ENCODE measurements at places on chromosomes 11 and 22. TPM values are rescaled to one million over a fixed set of nuclear protein-coding genes. Genes with fewer than 3 reads are reported as not detected.

MRPL17 gene
- 118 TPM for total RNA-seq

GLYATL1 gene
- 0.50 TPM for total RNA-seq

INS gene
- total RNA-seq = not detected

UBQLN3 gene
- not detected for total RNA-seq

KCNQ1OT1 gene
- total RNA-seq = 0.16 TPM

OR4D5 gene
- not detected for total RNA-seq

OAF gene
- 1.6 TPM for total RNA-seq

TRIM6 gene
- 0.75 TPM for total RNA-seq

Data from activated CD4-positive, alpha-beta T cell treated with anti-CD3 and anti-CD28 coated beads for 36 hours (primary cell).